ENCODE measurements at places on chromosomes 5 and 9.

- DNase-seq = no peak
These were observed 23.0 kb upstream of the RBM22 start for GRCh38 chr5:150723845-150724244.

DNA sequence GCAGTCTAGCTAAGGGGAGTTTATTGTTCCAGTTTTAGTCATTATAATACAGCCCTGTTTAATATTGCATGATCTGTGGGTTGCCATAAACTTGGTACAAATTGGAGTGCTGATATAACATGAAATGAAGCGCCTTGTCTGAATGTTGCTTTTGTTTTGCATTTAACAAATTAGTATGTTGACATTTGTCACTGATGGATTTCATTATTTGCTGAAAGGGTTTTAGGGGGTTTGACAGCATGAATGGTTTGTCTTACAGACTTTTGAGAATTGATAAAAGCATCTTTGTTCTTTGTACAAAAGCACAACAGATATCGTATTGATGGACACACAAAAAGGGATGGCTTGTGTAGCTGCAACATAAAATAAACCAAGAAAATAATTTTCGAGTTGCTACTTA lies 178.3 kb downstream of the AOPEP start:
- DNase-seq = no peak

DNA sequence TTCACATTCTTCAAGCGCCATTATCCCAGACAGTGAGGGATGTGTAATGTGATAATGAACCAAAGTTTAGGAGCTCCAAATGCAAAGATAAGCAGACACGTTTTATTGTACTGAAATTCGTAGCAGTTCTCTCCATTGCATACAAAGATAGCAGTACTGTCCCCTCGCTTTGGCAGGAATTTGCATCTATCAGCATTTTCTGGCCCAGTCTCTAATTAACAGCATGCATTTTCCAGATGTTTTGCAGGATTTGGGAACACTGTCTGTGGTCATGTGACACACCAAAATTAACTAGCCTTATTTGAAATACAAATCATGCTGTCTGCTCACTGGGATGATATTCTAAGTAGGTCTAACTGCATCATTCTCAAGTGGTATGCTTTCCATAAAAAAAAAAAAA lies 235.9 kb upstream of the TRPM3 start:
- DNase-seq = no peak

GRCh38 chr5:62477801-62478200 lies 65.2 kb downstream of the IPO11 start:
- DNase-seq = no peak

- no peak for DNase-seq
These were observed 203.0 kb upstream of the MAP3K1 start for GRCh38 chr5:56612353-56612752.

GRCh38 chr9:9961934-9962333 lies 650.9 kb downstream of the PTPRD start:
- no peak for DNase-seq

DNA sequence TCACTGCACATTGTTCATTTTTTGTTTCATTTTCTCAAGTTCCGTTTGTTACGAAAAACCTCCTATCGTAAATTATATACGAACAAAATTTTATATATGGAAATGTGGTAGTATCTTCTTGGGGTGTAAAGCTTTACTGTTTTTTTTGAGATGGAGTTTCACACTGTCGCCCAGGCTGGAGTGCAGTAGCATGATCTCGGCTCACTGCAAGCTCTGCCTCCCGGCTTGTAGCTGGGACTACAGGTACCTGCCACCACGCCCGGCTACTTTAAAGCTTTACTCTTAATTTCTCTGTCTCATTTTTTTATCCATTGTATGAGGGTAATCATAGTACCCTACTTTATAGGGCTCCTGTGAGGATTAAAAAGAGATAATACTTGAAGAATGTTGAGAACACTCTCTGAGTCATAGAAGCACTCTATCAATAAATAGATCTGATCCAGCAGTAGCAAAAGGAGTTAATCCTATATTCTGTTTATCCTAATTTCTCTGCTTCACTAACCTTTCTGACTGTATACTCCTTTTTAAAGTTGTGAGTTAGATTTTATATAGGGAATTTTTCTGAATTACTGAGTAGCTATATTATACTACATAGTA lies 5.6 kb upstream of the LRRC70 start:
- DNase-seq = no peak

GRCh38 chr5:72012906-72013305 lies 94.4 kb upstream of the MAP1B start:
- no peak for DNase-seq

- DNase-seq = peak; percentile 65
These were observed 782 bp upstream of the SKP1 start for GRCh38 chr5:134177369-134178095.

- DNase-seq = no peak
These were observed 7.4 kb downstream of the CEMIP2 start for GRCh38 chr9:71760901-71761300.

- no peak for DNase-seq
These were observed 9.6 kb upstream of the IRGM start for GRCh38 chr5:150836703-150837102.

DNA sequence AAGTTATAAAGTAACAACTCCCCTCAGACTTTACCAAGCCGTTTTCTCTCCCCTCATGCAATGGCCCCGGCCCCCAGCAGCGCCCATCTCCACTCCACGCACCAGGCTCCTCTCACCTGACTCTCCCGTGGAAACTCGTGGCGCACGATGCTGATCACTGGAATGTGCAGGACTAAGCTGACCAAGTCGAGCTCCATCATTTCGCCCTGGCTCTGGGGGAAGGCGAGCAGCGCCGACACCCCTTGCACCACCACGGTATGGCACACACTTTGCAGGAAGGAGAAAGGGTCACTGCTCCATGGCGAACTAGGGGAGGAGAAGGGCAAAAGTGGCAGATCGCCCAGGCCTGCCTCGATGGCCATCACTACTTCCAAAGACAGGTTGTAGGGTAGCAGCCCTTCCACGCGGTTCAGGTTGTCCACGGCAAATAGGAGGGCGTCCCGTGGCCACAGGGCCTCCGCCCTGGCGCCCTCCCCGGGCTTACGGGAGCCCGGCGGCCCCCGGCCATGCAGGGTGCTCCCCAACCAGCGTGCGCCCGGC lies 1.2 kb downstream of the GRIN3A start:
- no peak for DNase-seq

DNA sequence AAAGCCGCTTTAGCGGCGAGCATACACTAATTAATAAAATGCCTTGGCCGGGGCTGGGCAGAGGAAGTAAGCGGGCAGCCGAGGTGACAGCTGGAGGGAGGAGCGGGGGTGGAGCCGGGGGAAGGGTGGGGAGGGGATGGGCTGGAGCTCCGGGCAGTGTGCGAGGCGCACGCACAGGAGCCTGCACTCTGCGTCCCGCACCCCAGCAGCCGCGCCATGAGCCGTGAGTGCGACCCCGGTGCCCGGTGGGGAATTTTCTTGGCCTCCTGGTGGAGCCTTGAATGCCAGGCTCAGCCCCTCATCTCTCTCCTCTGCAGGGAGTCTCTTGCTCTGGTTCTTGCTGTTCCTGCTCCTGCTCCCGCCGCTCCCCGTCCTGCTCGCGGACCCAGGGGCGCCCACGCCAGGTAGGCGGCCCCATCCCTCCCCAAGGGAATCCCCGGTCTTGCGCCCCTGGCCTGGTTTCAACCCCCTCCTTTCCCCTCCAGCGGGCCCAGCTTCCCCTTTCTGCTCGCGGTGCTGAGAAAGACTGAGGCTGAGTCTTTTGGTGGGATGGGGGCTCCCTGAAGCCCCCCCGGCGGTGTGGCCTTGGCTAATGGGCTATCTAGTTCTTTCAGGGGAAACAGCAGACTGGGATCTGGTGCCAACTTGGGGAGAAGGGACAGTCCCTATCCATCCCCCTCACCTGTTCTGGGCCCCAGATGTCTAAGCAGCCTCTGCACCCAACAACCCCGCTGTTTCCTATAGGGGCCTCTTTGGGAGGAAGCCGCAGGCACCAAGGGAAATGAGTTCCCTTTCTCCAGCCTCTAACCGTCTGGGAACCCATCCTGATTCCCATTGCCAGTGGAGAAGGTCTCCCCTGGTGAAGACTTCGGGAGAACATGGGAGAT lies at the start of gene PTGS1:
PTGS1 (plus strand) TSS at position 156 of the 887 bp plus-strand sequence; CDS start at position 217, 61 bp downstream.
- no peak for DNase-seq

DNA sequence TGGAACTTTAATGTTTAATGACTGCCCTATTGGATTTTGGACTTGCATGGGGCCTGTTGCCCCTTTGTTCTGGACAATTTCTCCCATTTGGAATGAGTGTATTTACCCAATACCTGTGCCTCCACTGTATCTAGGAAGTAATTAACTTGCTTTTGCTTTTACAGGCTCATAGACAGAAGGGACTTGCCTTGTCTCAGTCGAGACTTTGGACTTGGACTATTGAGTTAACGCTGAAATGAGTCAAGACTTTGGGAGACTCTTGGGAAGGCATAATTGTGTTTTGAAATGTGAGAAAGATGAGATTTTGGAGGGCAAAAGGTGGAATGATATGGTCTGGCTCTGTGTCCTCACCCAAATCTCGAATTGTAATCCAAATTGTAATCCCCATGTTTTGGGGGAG lies 368.2 kb downstream of the PDE4D start:
- no peak for DNase-seq

DNA sequence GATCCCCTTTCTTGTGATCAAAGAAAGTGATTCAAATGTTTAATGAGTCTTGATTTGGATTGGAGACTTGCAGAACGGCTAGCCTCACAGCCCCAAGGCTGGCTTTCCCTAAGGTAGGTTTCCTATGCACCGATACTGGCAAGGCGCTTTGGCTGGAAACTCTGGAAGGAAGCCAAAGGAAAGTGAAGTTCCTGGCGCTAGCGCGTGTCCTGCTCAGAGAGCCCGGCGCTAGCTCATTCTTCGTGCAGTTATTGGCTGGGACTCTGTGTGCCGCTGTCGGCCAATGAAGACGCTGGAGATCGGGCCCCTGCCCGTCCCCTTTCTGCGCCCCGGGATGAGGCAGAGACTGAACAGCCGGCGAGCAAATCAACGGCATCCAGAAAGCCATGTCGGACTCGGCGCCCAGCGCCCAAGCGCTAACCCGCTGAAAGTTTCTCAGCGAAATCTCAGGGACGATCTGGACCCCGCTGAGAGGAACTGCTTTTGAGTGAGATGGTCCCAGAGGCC lies at the start of gene PCDHGC3:
PCDHGC3 (plus strand) TSS at position 342 of the 507 bp plus-strand sequence; CDS start at position 493, 151 bp downstream.
- DNase-seq = no peak

GRCh38 chr5:113263545-113263944 lies 171.2 kb downstream of the TSSK1B start:
- DNase-seq = no peak

DNA sequence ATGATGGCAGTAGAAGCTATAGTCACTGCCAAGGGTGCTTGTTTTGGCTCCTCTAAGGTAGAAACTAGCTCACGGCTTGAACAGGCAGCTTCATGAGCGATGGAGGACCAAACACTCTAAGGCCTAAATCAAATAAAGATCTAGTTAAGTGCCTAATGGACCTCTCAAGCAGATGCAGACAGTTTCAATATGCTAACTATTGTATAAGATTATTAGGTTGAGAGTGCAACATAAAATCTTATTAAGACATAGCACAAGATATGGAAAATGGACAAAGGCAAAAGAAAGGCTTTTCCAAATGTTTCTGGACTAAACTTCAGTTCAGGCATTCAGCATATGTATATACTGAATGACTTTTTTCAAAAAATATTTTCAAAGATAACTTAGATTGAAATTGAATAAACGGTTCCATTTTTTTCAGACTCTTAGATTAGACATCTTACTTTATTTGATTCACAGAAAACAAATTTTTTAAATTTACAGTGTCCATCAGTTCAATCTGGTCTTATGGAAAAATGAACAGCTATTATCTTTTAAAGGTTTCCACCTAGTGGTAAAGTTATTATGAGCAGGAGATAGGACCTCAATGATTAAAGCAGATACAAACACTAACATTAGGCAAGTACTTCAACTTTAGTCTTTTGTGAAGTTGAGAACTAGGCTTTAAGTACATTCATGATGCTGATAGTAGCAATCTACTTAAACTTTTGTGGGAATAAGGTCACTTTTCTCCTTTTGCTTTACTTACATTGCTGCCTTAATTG lies 1167.7 kb downstream of the MAT2B start:
- DNase-seq = no peak

- DNase-seq = no peak
These were observed 21.6 kb upstream of the RASA1 start for GRCh38 chr5:87246061-87246460.

DNA sequence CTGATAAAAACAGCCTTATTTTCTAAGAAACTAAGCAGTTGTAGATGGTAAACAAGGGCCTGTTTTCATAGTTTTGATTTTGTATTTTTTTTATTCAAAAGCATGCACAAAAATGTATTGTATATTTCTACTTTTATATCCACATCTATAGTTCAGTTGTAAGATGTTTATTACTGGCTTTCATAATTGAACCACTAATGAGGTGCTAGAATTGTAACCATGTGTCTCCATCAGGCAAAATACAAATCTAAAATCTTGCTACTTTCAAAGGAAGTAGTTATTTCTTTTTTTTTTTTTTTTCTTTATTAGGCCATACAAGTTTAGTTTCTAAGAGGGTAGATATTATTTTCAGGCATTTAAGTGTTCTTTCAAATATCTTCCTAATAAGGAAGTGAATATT lies 1755.0 kb downstream of the MAT2B start:
- no peak for DNase-seq

GRCh38 chr5:148837383-148837782 lies 11.0 kb downstream of the ADRB2 start:
- DNase-seq = no peak

DNA sequence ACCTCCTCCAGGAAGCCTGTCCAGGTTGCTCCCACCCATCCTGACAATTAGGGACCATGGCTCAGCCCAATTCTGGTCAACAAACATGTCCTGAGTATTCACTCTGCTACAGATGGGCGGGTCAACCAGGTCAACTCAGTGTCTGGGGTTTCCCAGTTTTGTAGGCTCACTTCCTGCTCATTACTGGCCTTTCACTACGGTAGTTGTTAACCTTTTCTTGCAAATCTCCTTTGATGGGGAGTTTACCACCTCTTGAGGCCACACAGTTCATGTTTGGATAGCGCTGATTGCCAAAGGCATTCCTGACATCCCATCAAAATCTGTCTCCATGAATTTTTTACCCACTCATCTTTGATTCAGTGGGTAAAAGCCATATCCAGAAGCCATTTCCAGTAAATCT lies 13.8 kb downstream of the TMEM8B start:
- no peak for DNase-seq

DNA sequence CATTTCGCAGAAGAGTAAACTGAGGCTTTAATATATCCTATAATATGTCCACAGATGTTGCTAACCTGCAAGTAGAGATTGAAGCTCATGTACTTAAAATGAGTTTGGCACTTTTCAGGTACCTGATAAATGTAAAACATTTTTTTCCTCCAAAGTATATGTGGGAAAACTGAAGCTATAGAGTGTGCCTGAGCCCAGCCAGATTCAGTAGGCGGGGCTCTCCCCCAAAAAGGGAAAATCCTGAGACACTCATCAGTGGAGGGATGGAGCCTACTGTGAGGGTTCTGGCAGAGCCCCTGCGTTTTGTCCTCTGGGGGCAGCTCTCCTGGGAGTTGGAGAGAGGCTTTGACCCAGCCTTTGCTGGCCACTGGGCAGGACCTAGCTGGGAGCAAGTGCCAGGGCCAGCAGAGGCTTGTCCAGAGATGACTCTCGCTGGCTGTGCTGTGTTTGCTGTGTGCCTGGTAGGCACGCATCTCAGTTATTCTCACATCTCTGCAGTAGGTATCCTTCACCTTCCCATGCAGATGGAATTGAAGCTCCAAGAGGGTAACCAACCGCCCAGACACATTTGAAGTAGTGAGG lies 81.1 kb upstream of the SPRY4 start:
- no peak for DNase-seq

All from activated CD4-positive, CD25-positive, alpha-beta regulatory T cell (primary cell).